Activated CD8-positive, alpha-beta memory T cell treated with anti-CD3 and anti-CD28 coated beads, Interleukin-2, amount 10 ng/mL, durations not matched to agents 7 days and 5 days (primary cell): ENCODE measurements at places on chromosomes 13 and 19. TPM values are rescaled to one million over a fixed set of nuclear protein-coding genes. Genes with fewer than 3 reads are reported as not detected.

GRCh38 chr19:41351339-41352245, 2.1 kb downstream of the TGFB1 start:
- H3K27ac ChIP-seq: peak overlapping the region; percentile 93
- peaks cover 48% of the 10 kb centered on the region for H3K4me1 ChIP-seq
- H3K27me3 ChIP-seq: no peaks in the 10 kb centered on the region
- H3K4me3 ChIP-seq: peak overlapping the region; percentile 99

- H3K36me3 ChIP-seq: peaks cover 2% of the 10 kb centered on the region
- no peaks in the 10 kb centered on the region for H3K4me1 ChIP-seq
- H3K27ac ChIP-seq: no peak overlapping the region
- H3K4me3 ChIP-seq: no peak overlapping the region
- no peaks in the 10 kb centered on the region for H3K27me3 ChIP-seq
These were observed 13.0 kb upstream of the SIGLEC11 start for GRCh38 chr19:49973987-49974386.

DNA sequence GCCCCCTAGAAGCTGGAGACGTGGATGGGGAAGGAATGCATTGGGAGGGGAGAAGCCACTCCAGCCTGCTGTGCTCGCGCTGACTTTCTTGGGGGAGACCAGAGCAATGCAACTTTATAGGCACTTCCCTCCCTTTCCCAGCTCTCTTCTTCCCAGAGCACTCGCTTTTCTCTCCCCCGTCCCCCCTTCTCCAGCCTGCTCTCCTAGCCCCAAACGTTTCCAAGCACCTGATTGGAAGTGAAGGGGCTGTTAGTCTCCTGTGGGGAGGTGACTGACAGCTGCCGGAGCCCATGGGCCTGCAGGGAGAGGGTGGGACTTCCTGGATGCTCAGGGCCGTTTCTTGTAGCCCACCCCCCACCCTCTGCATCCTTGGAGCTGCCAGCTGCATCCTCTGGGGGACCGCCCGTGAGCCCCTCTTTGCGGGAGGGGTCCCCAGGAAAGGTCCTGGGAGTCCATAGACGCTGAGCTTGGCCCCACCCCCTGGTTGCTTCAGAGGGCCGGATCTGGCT, 2.5 kb downstream of the HDGFL2 start:
- DNase-seq: no peak
- peak overlapping the region; percentile 72 for H3K4me3 ChIP-seq
- H3K27me3 ChIP-seq: no peaks in the 10 kb centered on the region
- H3K27ac ChIP-seq: peak overlapping the region; percentile 70
- H3K4me1 ChIP-seq: peaks cover 21% of the 10 kb centered on the region
- peaks cover 5% of the 10 kb centered on the region for H3K36me3 ChIP-seq

- DNase-seq: no peak
- no peak overlapping the region for H3K27ac ChIP-seq
- H3K4me1 ChIP-seq: no peaks in the 10 kb centered on the region
- H3K27me3 ChIP-seq: no peaks in the 10 kb centered on the region
- H3K36me3 ChIP-seq: peaks cover 9% of the 10 kb centered on the region
These were observed 79.1 kb downstream of the DNAJC3 start for GRCh38 chr13:95756072-95756471.

DNA sequence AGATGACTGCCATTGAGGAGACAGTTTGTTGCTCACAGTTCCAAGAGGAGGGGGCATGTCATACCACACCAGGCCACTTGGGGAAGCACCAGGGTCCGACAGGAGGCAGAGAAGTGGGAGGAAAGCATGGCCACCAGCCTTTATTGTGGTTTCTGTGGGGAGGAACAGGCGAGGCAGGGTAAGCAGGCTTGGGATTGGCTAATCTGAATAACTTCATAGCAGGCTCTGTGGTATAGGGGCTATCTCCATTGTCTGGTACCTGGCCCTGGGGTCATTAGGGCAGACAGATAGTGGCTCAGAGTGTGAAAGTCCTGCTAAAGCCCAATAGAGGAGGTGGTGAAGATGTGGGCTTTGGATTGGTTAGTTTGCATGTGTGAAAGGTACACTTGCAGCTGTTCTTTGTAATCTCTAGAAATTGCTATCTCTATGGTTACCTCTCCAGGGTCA, 35.5 kb downstream of the CBY2 start:
- H3K27me3 ChIP-seq: peaks cover 2% of the 10 kb centered on the region
- no peak for DNase-seq
- H3K36me3 ChIP-seq: no peaks in the 10 kb centered on the region

GRCh38 chr19:19579533-19580361, 38.7 kb downstream of the PBX4 start:
- DNase-seq: no peak
- H3K4me3 ChIP-seq: no peak overlapping the region

DNA sequence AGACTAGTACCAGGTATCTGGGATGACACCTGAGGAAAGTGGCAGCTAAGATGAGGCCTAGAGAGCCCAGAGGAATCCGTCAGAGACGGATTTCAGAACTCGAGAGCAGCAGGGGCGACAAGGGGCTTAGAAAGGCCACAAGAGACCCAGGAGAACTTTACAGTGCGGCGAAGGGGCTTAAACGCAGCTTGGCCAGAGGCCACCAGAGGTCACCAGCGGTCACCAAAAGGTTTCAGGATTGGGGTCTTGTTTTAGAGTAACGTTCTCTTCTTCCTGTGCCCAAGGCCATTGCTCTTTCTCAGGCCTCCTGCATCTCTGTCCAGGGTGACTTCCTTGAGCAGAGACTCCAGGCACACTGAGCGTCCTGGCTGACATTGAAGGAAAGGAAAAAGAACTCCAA, 2.2 kb downstream of the ZSCAN22 start:
- no peak overlapping the region for H3K4me3 ChIP-seq
- peak; percentile 51 for DNase-seq
- peaks cover 4% of the 10 kb centered on the region for H3K4me1 ChIP-seq
- no peak overlapping the region for H3K27ac ChIP-seq
- H3K36me3 ChIP-seq: no peaks in the 10 kb centered on the region

GRCh38 chr19:23547816-23548430, 139.1 kb downstream of the ZNF675 start:
- no peak overlapping the region for H3K4me3 ChIP-seq
- no peak for DNase-seq
- no peak overlapping the region for H3K27ac ChIP-seq
- no peaks in the 10 kb centered on the region for H3K36me3 ChIP-seq
- no peaks in the 10 kb centered on the region for H3K27me3 ChIP-seq

DNA sequence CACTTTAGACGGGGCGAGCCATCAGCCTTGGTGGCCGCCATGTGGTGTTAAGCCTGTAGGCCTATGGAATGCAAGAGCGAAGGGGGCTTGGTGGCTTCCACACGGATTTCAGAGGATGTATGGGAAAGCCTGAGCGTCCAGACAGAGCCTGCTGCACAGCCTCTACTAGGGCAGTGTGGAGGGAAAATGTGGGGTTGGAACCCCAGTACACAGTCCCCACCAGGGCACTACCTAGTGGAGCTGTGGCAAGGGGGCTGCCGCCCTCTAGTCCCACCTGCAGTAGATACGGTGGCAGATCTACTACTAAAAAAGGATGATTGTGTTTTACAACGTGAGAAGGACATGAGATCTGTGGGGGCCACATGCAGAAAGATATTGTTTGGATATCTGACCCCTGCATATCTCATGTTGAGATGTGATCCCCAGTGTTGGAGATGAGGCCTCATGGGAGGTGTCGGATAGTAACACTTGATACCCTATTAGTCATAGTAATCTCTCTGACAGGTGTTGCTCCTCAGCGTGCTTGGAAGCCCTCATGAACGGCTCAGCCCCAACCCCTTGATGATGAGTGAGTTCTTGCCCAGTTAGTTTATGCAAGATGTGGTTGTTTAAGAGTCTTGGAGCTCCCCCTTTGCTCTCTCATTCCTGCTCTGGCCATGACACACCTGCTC, 45.6 kb downstream of the LHFPL6 start:
- H3K4me3 ChIP-seq: no peak overlapping the region
- H3K27me3 ChIP-seq: peaks cover 7% of the 10 kb centered on the region
- DNase-seq: no peak

DNA sequence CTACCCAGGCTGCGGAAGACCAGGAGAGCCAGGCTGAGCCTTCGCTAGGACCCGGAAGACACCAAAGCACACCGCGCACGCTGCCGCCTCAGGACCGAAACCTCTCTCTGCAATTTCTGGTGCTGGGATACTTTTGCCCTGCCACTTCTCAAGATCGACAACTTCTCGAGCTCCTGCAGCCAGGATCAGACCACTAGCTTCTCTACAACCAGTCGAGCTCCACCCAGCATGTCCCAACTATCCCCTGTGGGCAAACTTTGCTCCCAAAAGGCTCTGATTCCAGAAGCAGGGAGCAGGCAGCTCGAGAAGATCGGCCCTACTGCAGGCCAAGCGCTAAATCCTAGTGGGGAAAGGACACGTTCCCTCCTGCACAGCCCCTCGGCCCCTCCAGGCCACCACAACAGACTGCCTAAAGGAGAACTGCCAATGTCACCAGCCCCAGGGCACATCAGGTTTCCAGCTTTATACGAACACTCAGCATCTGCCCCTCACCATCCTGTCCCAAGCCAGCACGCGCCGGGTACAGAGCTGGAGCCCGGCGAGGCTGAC, 979 bp downstream of the AKAP8 start:
- DNase-seq: peak; percentile 70
- H3K27ac ChIP-seq: peak overlapping the region; percentile 98
- H3K4me1 ChIP-seq: peaks cover 41% of the 10 kb centered on the region
- H3K4me3 ChIP-seq: peak overlapping the region; percentile 84
- peaks cover 11% of the 10 kb centered on the region for H3K36me3 ChIP-seq

The LRRC63 gene
- 1.5 TPM for total RNA-seq

The CYP2A6 gene
- not detected for total RNA-seq

The PSG7 gene
- not detected for total RNA-seq

The HIF3A gene
- not detected for total RNA-seq
